Caki2 (cell line): ENCODE measurements at places on chromosomes 13 and 19.

GRCh38 chr19:993361-993830 is 6.8 kb upstream of the GRIN3B start:
- no peak for DNase-seq

GRCh38 chr13:81018936-81019335 is 678.0 kb upstream of the SPRY2 start:
- no peak for DNase-seq

DNA sequence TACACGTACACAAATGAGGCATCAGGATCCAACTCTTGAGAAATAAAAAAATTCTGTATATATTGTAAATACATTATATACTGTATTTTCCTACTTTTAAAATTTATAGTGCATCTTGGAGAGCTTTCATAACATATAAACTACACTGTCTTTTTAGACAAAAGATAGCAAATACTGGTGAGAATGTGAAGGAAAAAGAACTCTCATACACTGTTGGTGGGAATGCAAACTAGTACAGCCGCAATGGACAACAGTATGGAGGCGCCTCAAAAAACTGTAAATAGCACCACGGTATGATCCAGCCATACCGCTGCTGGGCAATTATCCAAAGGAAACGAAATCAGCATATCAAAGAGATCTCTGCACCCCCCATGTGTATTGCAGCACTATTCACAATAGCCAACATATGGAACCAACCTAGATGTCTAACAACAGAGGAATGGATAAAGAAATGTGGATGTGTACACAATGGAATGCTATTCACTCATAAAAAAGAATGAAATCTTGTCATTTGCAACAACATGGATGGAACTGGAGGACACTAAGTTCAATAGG is 292.4 kb downstream of the EFNB2 start:
- no peak for DNase-seq

DNA sequence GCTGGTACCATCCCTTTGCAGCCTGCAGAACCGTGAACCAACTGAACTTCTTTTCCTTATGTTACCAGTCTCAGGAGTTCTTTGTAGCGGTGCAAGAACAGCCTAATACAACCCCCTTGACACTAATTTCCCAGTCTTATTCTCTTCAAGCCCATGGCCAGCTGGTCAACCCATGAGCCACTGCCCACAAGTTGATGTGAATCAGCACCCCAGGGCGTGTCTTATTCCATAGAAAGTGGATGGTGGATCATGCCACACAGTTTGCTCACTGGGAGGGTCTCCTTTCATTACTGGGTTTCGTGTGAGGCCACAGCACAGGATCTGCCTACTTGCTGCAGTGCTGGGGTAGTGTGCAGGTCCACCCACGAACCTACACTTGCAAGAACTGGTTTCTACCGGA is 27.0 kb downstream of the TEX29 start:
- no peak for DNase-seq

DNA sequence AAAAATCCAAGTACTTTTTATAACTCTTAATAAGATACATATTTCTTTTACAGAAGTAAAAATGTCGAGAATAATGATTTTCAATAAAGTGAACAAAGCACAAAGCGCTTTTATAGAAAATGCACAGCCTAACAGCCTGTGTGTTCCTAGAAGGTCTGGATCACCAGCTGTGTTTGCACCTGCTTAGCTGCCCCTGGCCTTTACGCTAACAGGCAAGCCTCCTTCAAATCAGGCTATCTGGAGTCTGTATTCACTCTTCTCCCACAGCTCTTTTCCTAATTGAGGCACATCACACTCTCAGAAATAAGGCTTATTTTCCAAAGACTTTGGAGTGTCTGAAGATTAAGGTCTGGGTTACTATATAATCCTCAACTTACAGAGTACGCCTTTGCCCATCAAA is 183.1 kb downstream of the LHFPL6 start:
- no peak for DNase-seq

DNA sequence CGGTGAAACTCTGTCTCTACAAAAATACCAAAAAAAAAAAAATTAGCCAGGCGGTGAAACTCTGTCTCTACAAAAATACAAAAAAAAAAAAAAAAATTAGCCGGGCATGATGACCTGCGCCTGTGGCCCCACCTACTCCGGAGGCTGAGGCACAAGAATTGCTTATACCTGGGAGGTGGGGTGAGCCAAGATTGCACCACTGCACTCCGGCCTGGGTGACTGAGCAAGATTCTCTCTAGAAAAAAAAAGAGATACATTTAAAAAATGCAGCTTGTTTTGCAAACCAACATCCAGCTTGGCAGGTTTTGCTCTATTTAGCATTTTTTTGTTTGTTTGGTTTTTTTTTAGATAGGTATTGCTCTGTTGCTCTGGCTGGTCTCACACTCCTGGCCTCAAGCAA is 6.7 kb upstream of the PGPEP1 start:
- no peak for DNase-seq

- DNase-seq: no peak
Observed at GRCh38 chr19:821231-821824, 427 bp downstream of the PLPPR3 start.

GRCh38 chr19:18932216-18932841 is 8.7 kb downstream of the HOMER3 start:
- DNase-seq: no peak

- peak; percentile 55 for DNase-seq
Observed at GRCh38 chr19:55146078-55146704, 2.8 kb downstream of the TNNT1 start.

DNA sequence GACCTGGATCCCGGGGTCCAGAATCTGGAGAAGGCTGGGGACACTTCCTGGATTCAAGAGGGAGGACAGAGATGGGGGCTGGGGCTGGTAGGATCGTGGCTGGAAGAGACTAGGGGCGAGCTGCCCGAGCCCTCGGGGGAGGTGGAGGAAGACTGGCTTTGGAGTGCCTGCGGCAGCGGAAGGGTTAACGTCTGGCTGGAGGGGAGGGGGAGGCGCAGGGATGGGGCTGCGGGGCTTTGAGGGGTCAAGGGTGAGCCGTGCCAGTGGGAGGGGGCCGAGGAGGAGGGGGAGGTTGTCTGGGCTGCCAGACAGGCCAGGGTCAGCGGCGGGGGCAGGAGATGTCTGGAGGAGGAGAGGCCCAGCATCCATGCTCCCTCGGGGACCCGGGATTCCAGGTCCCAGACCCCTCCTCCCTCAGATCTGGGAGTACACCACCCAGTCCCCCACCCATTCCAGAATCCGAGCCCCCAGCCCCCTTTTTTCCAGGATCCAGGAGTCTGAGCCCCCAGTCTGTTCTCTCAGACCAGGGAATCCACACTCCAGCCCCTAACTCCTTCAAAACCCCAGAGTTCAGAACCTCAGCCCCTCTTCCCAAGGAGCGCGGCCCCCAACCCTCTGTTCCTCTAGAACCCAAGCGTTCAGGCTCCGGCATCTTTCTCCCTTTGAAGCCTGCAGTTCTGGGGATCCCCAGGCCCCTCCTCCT is 3.2 kb upstream of the SPACA6 start:
- peak; percentile 40 for DNase-seq

DNA sequence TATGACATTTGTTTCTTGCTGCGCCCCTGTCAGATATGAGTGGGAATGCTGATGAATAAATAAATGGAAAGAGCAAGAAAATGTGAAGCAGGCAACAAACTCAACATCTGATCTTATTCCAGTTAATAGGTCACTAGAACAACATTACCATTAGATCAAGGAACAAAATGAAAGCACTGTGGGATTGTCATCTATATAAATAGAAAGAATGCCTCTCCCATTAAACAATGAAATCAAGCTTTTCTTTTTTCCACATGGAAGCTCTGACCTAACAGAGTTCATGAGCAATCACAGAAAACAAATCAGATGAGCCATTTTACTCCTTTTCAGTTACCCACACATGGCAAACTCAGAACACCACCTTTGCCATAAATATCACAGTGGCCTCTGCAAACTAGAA is 354.8 kb downstream of the SUCLA2 start:
- DNase-seq: peak; percentile 33

DNA sequence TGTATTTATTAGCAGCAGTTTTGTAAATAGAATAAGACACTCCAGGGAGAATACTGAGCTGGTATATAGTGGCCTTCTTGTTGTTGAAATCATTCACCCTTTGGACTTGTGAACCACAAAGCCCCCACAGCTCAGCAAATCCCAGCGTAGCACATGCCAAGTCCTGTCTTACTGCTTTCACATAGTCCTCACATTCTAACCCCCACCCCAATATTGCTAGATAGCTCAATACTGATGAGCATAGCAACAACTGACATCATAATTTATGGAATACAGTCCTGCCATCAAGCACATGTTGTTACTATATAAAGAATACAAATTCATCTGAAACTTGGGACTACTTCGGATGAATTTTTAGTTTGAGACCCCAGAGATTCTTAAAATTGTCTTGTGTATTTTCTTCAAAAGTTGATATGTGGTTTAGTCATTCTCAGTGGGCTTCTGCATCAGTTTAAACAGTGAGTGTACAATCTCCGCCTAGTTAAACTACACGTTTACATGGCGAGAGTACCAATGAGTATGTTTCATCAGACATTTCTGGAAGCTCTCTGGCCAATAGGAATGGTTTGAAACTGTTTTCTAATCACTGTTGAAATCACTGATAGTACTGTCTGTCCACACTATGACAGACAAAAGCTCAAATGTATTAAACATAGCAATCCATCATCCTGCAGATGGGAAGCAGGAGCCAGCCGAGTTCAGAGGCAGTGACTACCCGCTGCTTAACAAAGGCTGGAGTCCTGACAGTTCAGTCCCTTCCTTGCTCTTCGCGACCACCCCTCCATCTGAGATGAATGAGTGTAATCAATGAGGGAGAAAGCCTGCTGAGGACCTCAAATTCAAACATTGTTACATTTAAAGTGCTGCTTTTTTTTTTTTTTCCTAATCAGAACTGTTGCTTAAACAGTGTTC is 15.2 kb downstream of the DACH1 start:
- no peak for DNase-seq

DNA sequence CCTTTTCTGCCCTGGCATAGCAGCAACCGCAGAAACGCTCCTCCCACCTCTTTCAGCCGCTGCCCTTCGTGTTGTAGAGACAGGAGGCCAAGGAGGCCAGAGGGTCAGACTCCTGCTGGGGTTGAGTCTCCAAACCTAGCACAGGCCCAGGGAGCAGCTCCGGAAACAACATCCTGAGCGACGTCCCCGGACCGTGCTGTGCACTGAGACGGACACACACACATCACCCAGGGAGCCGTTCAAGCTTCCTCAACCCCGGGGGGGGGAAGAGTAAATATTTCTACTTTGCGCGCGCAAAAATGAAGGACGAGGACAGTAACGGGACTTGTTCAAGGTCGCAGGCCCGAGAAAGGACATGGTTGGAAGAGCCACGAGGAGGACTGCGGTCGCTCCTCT is 657 bp downstream of the ZNF550 start:
- DNase-seq: peak; percentile 36

DNA sequence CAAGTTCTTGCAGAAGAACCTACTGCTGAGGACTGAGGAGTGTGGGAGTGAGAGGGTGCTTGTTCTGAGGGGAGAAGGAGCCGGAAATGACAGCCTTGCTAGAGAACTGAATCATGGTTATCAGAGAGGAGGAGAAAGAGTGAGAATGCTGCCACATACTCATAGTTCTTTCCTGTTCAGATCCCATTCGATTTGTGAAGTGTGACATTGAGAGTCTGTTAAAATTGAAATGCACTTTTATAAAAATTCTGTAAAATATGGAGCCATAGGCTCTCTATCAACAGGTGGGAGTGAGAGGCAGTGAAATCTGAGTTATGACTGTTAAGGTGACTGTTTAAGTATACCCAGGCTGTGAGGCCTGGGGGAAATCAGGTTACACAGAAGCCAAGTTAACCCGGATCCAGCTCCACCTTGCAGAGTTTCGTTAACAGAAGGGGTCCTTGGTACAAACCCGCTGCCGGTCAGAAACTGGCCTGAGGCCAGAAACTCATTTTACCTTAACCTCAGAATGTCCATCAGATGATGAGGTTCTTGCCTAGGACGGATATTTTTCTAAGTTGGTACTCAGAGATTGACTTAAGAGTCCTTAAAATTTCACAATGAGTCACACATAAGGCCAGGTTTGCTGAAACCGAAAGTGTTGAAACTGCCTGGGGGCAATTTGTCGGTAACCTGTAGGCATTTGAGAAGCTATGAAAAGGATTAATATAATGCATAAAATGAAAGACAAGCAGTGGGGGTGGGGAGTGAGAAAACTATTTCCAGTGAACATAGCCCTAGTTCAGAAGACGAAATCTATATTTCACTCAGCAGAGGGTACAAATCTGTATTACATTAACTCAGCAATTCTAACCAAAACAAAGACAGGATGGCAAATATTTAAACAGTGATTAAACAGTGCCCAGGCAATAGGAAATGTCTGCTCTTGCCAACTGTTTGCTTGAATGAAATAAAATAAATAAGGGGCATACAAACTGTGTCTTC is 350.5 kb downstream of the KCNRG start:
- peak; percentile 66 for DNase-seq

DNA sequence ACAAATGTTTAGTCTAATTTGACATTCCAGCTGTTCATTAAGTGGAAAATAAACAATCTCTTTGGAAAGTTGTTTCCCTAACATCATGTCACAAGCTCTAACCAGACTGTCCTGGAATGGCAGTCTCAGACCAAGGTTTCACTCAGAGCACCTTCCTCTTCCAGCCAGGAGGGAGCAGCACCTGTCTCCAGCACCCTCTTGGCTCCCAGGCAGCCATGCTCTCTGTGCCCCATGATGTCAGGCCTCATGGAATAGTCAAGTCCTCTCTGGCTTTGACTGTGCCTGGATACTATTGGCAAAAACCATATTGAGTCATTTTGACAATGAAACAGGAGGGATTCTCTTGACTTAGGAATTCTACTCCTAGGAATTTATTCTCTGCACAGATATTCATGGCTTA is 171.4 kb downstream of the OXGR1 start:
- peak; percentile 2 for DNase-seq

DNA sequence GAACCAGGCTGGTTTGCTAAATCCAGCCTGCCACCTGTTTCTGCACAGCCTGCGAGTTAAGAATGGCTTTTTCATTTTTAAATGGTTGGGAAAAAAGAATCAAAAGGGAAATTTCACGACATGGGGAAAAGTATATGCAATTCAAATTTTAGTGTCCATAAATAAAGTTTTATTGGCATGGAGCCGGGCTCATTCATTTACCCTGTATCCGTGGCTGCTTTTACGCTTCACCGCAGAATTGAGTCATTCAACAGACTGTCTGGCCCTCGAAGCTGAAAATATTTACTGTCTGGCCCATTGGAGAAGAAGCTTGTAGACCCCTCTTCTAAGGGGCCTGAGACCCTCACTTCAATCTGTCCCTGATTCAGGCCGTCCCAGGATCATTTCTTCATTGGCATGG is 26.1 kb downstream of the IER2 start:
- peak; percentile 56 for DNase-seq

GRCh38 chr13:25915840-25916518 is 135.8 kb downstream of the SHISA2 start:
- no peak for DNase-seq

DNA sequence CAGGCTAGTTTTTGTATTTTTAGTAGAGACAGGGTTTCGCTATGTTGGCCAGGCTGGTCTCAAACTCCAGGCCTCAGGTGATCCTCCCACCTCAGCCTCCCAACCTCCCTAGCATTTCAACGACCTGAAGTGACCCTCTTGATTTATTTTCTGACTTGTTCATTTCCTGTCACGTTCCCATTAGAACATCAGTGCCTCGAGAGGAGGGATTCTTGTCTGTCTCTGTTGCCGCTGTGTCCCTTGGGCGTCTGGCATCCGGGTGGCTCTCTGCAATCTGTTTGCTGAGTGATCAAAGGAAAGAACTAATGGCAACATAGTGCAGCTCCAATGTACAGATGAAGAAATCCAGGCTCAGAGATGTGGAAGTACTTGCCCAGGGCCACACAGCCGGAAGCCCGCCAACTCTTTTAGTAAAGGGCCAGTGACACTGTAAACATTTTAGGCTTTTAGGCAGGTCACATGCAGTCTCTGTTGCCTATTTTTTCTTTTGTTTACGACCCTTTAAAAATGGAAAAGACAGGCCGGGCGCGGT is 47.5 kb downstream of the NFIC start:
- DNase-seq: no peak

GRCh38 chr13:113411216-113412023 is 41.9 kb downstream of the ADPRHL1 start:
- peak; percentile 81 for DNase-seq
